ENCODE measurements at places on chromosomes 12 and 14.

DNA sequence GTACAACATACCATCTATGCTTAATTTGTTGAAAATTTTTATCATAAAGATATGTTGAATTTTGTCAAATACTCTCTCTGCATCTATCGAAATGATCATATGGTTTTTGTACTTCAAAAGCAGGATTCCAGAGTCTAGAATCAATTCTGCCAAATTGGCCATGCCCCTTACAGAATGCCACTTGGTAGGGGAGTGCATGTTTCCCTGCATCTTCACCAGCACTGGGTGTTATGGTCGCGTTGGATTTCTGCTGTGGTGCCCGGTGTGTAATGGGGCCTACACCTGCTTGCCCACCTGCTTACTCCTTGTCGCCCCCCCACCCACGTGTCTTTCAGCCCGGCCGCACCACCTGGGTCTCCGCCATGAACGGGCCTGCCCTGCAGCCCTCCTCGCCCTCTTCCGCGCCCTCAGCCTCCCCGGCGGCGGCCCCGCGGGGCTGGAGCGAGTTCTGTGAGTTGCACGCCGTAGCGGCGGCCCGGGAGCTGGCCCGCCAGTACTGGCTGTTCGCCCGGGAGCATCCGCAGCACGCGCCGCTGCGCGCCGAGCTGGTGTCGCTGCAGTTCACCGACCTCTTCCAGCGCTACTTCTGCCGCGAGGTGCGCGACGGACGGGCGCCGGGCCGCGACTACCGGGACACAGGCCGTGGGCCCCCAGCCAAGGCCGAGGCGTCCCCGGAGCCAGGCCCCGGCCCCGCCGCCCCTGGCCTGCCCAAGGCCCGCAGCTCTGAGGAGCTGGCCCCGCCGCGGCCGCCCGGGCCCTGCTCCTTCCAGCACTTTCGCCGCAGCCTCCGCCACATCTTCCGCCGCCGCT, 12.3 kb downstream of the SH2B3 start:
- DNase-seq = no peak

GRCh38 chr12:25800101-25800500, 158.4 kb upstream of the RASSF8 start:
- no peak for DNase-seq

DNA sequence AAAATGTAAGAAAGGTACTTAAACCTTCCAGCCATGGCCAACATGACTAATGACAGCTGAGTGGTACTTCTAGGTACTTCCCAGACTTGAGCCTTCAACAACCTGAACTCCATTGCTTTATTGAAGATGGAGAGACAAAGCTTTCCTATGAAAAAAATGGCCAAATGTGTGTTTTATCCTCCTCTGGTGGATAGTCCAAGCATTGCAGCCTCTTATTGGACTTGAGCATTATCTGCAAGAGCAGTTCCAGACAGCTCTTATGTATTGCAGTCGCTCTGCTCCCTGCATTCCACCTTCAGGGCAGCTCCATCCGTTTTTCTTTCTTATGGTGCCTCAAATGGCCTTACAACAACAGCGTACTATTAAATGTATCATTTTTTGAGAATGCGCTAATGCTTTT, 588.2 kb downstream of the NRXN3 start:
- DNase-seq = no peak

- DNase-seq = peak; percentile 41
Measured at GRCh38 chr14:105337966-105338741, 23.6 kb downstream of the PACS2 start.

DNA sequence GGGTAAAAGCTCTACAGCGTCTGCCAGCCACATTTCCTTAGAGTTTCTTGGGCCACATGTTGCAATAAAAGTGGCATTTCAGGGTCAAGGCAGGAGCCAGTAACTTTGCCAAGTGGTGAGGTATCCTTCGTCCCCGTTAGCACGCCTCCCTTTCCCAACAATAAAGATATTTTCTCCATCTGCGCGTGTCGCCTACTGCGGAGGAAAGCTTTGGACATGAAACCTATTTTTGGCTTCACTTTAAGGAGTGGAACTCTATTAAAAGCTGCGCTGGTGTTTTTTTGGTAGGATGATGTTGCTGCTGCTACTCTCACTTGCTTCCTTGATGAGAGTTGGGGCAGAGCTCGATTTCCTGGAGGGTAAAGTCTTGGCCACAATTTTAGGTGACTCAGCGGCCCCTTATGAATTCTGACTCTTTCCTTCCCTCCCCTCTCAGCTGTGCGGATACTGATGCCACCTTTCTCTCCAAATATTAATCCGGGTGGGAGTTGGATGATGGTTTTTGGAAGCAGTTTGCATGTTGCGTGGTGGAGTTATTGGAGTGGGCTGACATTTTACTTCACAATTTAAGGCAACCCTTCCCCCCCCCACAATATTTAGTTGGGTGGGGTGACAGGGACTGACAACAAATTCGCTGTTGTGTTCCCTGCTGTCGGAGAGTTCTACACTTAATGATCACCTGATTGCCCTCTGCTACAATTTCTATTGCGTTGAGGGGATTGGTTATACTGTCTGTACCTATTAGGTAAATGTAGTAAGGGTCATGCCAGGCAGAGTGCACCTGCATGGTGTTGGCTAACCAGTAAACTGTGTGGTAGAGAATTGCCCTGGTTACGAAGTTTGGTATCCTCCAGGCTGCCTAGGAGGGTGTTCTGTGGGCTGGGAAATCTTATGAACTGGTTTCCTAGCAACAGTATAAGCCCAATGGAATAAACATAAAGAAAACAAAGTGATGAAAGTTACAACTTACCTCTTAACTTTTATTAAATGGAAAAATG, 1.1 kb downstream of the CCDC91 start:
- DNase-seq = no peak

GRCh38 chr14:30214014-30214413, 286.4 kb upstream of the PRKD1 start:
- no peak for DNase-seq

DNA sequence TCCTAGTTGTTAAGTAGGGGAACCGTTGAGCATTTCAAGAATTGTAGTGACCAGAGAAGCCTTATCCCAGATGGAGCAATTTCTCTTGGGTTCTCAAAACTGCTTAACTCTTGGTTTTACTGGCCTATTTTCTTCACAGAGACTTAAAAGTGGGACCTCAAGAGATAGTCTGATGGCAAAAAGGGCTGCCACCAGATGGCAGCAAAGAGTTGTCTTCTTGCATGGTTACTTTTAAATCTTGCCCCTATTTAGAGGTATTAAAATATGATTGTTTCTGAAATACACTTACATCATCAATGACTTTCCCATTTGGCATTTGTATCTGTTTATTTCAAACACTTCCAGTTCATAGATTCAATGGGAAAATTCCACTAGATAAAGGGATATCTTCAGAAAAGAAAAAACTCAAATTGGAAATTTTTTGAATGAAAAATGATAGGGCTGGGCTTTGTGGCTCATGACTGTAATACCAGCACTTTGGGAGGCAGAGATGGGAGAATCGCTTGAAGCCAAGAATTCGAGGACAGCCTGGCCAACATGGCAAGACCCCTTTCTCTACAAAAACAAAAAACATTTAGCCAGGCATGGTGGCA, 69.9 kb upstream of the CNTN1 start:
- peak; percentile 3 for DNase-seq

DNA sequence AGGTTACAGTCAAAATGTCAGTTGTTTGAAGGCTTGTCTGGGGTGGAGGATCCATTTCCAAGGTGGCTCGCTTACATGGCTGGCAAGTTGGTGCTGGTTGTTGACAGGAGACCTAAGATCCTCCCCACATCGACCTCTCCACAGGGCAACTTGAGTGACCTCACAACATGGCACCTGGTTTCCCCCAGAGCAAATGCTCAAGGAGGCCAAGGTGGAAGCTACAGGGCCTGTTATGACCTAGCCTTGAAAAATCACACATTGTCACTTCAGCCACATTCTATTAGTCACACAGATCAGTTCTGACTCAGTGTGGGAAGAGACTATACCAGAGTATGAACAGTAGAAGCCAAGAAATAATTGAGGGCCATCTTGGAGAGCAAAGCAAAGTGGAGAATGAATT, 11.3 kb upstream of the GNG2 start:
- no peak for DNase-seq

- DNase-seq = no peak
Measured at GRCh38 chr12:48165089-48165981, 8.0 kb upstream of the ASB8 start.

- no peak for DNase-seq
Measured at GRCh38 chr14:61438860-61439765, 117.7 kb downstream of the PRKCH start.

DNA sequence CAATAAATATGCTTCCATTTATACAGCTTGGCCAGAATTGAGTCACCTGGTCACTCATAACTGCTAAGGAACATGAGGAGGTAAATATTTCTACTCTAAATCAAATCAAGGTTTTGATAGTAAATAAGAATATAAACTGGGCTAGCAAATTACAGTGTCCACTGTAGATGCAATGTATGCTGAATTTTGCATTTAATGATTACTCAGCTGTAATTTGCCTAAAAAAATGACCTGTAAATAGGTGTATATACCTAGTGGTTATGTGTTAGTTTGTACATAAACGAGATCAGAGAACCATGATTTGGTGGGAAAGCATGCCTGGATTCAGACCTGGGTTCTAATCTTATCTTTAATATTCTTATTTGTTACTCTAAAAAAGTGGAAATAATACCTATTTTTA, 76.6 kb upstream of the CNTN1 start:
- DNase-seq = no peak

GRCh38 chr14:95222870-95223398, 65.6 kb upstream of the DICER1 start:
- no peak for DNase-seq

DNA sequence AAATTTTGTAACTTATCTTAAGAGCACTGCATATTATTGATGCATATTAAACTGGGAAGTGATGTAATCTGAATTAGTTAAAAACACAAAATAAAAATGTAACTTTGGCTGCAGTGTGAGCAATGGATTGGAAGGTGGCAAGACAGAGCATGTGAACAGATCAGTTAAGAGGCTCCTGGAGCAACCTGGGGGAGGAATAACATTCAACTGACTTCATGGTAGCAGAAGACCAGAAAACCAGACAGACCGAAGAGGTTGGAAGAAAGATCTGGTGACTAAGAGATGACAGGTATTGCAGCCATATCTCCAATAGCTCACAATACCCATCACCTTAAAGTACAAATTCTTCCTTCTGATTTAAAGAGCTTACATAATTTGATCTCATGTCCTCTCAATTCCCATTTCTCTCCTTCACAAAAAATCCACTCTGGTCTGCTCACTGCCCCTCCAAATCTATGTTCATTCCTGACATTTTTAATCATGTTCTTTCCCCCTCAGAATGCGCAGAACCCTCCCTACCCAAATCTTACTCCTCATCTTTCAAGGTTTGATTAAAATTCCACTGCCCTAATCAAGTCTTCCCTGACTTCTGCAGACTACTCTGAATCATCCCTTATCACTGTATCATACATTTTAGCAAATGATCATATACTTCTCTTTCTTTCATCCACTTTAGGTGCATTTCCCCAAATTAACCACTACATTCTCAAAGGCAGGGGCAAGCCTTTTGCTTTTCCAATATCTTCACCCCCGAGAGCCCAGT, 51.5 kb downstream of the DUSP16 start:
- no peak for DNase-seq

GRCh38 chr14:75003250-75004027, 718 bp downstream of the EIF2B2 start:
- no peak for DNase-seq

GRCh38 chr12:108629151-108629550, 4.5 kb downstream of the SELPLG start:
- no peak for DNase-seq

DNA sequence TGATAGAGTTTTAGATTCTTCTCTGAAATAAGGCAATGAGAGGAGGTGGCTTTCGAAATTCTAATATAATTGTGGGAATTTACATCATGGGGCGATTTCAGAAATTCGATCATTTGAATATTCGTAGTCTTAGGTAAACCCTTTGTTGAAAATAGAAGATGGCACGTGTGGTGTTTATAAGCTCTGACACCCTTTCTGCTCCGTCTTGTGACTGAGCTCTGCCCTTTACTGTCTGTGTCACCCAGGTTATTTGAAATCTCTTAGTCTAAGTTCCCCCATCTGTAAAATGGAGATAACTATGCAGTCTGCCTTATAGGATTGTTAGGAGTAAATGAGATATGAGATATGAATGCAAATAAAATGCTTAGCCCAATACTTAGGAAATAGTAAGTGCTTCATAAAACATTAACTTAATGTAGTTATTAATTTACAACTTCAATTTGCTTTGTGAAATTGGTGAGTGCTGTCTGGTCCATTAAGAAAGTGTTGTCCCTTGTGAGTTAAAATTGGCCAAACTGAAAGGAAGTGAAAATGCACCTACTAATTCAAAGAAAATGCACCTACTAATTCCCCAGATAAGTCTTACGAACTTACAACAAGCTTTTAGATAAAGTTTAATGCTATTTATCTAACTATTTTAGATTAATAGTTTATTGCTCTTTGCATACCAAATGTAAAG, 1.5 kb downstream of the BMAL2 start:
- no peak for DNase-seq

GRCh38 chr12:106018286-106018685, 120.5 kb downstream of the NUAK1 start:
- DNase-seq = no peak

DNA sequence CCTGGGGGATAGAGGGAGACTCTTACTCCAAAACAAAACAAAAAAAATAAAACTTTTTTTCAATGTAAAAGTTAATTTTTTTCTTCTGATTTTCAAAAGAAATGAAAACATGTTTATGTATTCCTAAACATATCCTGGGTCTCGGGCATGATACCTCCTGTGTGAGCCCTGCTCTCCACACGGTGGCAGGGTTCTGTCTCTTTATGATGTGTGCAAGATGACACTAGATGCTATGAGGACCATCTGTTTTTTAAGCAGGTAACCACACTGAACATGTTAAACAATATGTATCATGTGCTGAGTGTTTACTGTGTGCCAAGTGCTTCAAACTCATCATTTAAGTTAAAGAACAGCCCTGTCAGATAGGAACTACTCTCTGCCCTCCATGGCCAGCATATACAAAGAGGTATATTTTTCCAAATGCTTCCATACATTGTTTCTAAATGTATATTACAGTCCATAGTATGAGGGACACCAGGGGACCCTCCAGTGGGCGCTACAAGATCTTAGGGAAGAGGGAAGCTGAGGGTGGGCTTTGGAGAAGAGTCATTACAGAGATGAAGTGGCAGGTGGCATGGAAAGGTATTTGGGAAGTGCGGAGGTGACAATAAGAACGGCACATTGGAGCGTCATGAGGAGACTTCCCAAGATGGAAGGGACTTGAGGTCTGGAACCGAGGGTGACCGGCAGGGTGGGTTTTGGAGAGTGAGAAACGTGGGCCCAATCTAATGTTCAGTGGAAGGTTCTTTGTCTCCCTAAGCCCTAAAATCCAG, 28.5 kb downstream of the FOS start:
- no peak for DNase-seq

- no peak for DNase-seq
Measured at GRCh38 chr14:82595466-82595865, 1061.8 kb upstream of the SEL1L start.

DNA sequence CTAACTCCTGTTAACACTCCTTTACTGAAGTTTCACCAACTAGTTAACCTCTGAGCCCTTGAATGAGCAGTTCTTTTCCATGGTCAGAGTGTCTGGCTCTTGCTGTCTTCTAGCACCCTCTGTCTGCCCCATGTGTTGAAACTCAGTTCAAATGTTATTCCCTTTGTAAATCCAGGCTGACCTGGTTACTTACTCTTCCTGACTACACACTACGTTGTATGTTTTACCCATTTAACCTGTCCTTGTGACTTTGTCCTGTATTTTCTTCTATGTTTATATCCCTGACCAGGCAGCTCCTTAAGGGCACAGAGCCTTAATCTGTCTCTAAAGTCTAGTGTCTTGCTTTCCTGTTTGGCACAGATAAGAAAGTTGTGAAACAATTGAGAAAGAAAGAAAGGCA, 389.0 kb upstream of the RPL10L start:
- peak; percentile 44 for DNase-seq

GRCh38 chr14:54446161-54446693, 5.1 kb upstream of the CNIH1 start:
- no peak for DNase-seq

Data from CMK (cell line).